Iris pigment epithelial cell (primary cell): ENCODE measurements at places on chromosomes 7 and 10.

DNA sequence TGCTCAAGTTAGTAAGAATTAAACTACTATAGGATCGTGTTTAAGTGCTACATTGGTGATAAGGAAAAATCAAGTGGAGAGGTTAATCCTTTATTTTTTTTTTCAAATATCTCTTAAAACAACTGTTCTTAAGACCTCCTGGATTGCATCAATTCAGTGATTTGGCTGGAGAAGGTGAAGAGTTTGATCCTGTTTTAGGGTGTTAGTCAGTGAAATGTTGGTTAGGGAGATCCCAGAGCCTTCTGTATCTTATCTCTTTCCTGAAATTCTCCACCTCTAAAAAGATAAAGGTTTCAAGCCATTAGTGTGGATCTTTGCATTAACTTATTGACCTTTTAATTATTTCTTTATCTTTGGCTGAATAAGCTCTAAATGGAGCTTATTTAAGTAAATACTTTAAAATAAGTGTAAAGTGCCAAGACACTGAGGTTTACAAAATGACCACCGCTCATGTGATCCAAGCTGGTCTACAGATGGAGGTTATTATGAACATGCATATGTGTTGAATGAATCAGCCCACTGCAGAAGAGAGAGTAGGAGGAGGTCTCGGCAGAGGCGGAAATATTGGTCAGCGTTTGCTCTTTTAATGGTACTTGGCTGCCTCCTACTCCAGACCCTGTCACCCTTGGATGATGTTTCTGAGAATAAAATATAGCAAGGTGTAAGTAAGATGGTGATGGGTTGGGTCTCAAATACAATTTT, 51.8 kb upstream of the BMPER start:
- peak; percentile 80 for DNase-seq

- no peak for DNase-seq
Measured at GRCh38 chr7:151233804-151234203, 1.5 kb downstream of the CHPF2 start.

DNA sequence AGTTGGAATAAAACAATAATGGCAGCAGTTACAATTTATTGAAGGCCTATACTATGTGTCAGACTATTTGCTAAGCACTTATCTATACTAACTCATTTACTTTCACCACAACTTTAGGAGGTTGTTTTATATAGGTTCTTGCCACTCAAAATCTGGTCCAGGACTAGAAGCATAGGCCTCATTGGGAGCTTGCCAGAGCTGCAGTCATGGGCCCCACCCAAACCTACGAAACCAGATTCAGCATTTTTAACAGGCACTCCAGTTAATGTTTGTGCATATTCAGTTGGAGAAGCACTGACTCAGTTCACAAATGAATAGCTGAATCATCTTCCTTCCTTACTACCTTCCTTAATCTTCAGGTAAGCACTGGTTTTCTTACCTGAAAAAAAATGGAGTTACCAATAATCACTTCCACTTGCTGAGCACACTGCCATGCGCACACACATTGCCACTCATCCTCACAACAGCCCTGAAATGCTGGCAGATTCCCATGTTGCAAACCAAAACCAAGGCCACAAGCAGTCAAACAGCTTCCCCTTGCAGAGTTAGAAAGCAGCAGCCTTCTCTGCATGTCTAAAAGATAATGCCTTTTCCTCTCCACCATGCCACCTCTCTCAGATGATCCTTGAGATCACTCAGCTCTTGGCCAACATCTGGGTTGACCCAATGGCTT, 122.4 kb downstream of the SLC16A9 start:
- DNase-seq = no peak

DNA sequence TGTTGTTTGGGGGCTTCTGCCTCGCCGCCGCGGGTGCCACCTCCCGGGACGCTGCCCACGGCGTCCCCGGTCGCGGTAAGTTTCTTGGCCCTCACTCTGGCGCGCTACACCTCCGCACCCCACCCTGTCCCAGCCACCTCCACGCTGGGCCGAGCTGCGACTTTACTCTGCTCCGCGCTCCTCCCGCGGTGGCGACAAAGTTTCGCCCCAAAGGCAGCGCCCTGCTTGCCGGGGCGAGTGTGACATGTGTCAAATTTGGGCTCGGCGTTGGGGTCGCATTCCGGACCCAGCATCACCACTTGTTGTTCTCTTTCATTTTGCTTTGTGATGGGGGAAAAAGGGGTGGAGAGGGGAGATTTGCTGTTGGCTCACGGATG, 167.7 kb upstream of the PPP1R3A start:
- no peak for DNase-seq

DNA sequence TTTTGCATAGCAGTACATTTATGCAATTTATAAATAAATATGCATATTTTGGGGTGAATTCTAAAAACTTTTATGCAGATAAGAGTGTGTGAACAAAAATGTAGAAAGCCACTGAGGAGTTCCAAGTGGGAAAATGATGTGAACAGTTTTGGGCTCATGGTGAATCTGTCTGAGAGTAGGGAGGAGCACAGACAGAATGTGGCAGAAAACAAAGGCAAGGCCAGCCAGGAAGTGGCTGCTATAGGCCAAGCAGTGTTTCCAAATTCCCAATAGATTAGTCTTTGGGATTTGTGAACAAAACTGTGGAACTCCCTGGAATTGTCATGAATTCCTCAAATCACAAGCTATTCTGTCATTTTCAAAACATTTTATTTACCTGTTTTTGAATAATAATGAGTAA, 73.6 kb upstream of the AMPH start:
- DNase-seq = peak; percentile 9

GRCh38 chr7:90661290-90662151, 65.4 kb downstream of the CDK14 start:
- DNase-seq = peak; percentile 42

DNA sequence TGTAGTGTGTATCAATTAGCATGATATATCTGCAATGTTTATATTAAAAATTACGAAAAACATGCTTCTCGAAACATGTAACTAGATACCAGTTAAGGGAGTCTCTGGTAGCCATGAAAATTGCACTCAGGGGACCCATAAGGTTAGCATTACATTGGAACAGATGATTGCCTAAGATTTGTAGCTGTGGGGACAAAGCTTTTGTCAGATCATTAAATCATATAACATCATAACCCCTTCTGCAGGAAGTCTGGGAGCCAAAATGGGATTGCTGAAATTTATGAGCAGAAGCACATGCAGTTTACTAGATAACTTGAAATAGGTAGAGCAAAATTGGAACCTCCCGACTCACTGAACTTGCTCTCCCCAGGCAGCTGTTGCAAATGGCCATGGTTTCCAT, 235.0 kb upstream of the IGFBP3 start:
- DNase-seq = no peak

GRCh38 chr10:101619983-101620382, 31.9 kb downstream of the DPCD start:
- no peak for DNase-seq

DNA sequence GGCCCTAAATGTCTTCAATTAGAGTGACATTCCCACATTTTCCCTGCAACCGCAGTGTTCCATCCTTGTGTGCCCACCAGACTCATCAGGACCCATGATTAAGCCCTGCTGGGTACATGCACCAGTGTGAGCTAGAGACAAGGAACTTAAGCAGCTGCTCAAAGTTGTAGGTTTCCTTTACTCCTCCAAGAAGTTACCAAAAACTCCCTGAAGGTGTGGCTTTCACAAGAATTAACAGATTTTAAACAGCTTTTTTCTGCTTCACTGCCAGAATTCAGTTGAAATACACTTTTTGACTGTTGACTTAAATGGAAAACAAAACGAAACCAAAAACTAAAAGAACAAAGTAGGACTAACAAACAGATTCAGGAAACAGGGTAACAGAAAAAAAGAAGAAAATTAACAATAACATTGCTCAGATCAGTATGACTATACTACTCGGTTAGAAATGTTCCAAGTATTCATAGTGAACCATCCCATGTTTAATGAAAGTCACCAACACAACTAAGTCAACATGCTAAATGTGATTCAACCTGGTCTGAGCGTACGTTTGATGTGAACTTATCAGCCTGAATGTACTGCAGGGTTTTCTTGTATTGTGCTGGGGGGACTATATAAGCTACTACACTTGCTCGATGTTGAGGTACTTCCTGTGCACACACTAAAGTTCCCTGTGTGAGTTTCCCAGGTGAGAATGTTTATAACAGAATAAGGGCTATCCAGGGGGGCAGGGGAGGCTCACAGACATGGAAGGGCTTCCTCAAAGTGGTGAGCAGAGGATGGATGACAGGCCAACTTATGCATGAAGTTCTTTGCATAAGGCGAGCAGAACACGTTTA, 22.2 kb downstream of the SLC37A3 start:
- no peak for DNase-seq
